Activated T-cell treated with anti-CD3 and anti-CD28 coated beads, Interleukin-2, amount 50 U/mL, for 72 hours (primary cell): ENCODE measurements at places on chromosomes 5 and 9. TPM values are rescaled to one million over a fixed set of nuclear protein-coding genes. Genes with fewer than 3 reads are reported as not detected.
A peak's percentile ranks its signal among the peaks of the same experiment; 100 is the strongest.

- H3K27me3 ChIP-seq = no peaks in the 10 kb centered on the region
- peak within 1 kb of the TSS; percentile 70 for H3K4me3 ChIP-seq
- no peaks in the 10 kb centered on the region for H3K36me3 ChIP-seq
- peak within 1 kb of the TSS; percentile 80 for H3K27ac ChIP-seq
- DNase-seq = no peak
- H3K4me1 ChIP-seq = peaks cover 28% of the 10 kb centered on the region
These were observed at the start of gene HEMGN for GRCh38 chr9:97938081-97938644. Gene HEMGN, minus strand, starts transcription at chr9:97938172. Its CDS starts 36 bp downstream, at chr9:97938136.

- peak; percentile 12 for DNase-seq
- H3K27me3 ChIP-seq = no peaks in the 10 kb centered on the region
- H3K4me3 ChIP-seq = no peak overlapping the region
- H3K4me1 ChIP-seq = peaks cover 81% of the 10 kb centered on the region
These were observed 117.4 kb downstream of the MLLT3 start for GRCh38 chr9:20504930-20505329.

DNA sequence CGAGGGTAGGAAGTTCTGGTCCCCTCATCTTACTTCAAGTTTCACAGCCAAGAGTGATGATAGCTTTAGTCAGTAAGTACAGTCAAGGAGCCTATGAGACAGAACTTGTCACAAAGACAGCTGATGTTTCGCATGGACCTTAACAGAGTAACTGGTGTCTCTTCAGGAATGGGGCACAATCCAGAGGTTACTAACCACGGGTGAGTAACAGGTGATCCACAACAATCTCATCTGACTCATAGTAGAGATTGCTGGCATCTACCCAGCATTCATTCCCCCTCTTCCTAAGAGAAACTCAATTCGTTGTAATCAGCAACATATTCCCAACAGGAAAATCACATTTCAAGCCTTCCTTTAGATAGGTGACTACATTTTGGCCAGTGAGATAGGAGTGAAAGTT, 126.7 kb downstream of the SNX18 start:
- no peaks in the 10 kb centered on the region for H3K27me3 ChIP-seq
- peaks cover 57% of the 10 kb centered on the region for H3K4me1 ChIP-seq
- DNase-seq = peak; percentile 4

GRCh38 chr9:17660158-17660557, 81.3 kb downstream of the SH3GL2 start:
- no peak overlapping the region for H3K27ac ChIP-seq
- no peaks in the 10 kb centered on the region for H3K4me1 ChIP-seq
- no peak overlapping the region for H3K4me3 ChIP-seq
- H3K36me3 ChIP-seq = no peaks in the 10 kb centered on the region
- H3K27me3 ChIP-seq = no peaks in the 10 kb centered on the region

- H3K4me3 ChIP-seq = no peak overlapping the region
- H3K27ac ChIP-seq = no peak overlapping the region
- peaks cover 24% of the 10 kb centered on the region for H3K4me1 ChIP-seq
- no peak for DNase-seq
- no peaks in the 10 kb centered on the region for H3K27me3 ChIP-seq
These were observed 14.2 kb downstream of the ANXA1 start for GRCh38 chr9:73165911-73166310.

- no peaks in the 10 kb centered on the region for H3K27me3 ChIP-seq
- peaks cover 55% of the 10 kb centered on the region for H3K4me1 ChIP-seq
- peak overlapping the region; percentile 25 for H3K27ac ChIP-seq
- H3K36me3 ChIP-seq = no peaks in the 10 kb centered on the region
- peak; percentile 27 for DNase-seq
- peak overlapping the region; percentile 22 for H3K4me3 ChIP-seq
These were observed 21.3 kb downstream of the TRMO start for GRCh38 chr9:97900738-97901565.

DNA sequence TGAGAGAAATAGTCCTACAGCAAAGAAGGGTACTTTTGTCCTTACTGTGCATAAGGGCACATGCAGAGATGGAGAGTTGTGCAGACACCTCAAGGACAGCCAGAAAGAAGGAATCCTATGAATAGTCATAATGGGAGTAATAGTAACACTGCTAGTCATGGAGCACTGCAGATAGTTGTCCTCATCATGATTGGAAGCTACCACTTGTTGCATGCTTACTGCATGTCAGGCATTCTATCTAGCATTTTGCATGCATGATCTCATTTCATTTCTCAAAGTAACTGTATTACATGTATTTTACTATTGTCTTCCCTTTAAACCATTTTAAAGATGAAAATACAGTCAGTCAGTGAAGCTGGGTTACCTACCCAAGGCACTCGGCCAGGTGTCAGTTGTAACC, 81.3 kb downstream of the PIK3R1 start:
- no peaks in the 10 kb centered on the region for H3K27me3 ChIP-seq
- H3K4me3 ChIP-seq = no peak overlapping the region
- peaks cover 53% of the 10 kb centered on the region for H3K36me3 ChIP-seq
- peaks cover 24% of the 10 kb centered on the region for H3K4me1 ChIP-seq
- peak overlapping the region; percentile 5 for H3K27ac ChIP-seq

DNA sequence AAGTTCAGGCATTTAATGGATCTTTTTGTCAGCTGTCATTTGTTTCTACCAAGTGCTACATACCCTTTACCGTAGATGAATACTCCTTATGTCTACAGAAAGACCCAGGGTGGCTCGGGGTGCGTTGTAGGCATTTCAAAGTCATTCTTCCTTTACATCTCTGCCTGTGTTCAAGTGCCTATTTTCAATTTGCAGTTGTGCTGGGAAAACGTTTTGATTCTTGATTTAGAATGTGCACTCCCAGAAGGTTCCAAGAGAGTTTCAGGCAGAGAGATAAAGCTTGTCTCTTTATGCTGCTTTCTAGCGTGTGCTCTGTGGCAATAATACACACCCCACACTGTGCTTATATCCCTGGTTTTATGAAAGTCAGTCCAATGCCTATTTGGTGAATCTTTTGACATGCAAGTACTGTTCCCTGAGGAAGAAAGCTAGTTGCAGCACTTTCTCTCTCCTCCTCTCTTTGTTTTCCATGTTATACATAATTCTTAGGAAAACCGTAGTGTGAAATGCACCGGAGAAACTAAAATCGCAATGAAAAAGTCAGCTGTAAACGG, 828.1 kb upstream of the ZNF608 start:
- no peaks in the 10 kb centered on the region for H3K36me3 ChIP-seq
- H3K27ac ChIP-seq = no peak overlapping the region
- no peaks in the 10 kb centered on the region for H3K4me1 ChIP-seq
- DNase-seq = no peak
- H3K4me3 ChIP-seq = no peak overlapping the region

DNA sequence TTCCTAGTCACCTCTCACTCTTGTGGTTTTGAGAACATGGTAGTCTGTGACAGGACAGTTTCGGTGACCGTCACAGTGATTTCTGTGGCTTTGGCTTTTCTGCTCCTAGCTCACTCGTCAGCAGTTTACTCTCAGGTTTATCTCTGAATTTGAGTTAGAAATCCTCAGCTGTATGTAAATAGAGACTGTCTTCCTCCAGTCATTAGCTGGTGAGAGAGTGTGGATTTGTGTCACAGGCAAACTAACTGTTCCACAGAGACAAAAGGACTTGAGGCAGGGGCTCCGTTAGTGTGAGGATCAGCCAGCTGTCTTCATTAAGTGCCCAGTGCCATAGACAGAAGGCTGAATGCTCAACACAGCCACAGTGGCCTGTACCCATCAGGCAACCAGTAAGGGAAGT, 131.4 kb downstream of the CD180 start:
- H3K4me3 ChIP-seq = peak overlapping the region; percentile 48
- H3K36me3 ChIP-seq = peaks cover 6% of the 10 kb centered on the region
- H3K27ac ChIP-seq = peak overlapping the region; percentile 20
- peak; percentile 60 for DNase-seq
- H3K4me1 ChIP-seq = peaks cover 27% of the 10 kb centered on the region

- H3K27ac ChIP-seq = no peak overlapping the region
- H3K4me3 ChIP-seq = peak overlapping the region; percentile 75
- H3K36me3 ChIP-seq = peaks cover 2% of the 10 kb centered on the region
- no peak for DNase-seq
- no peaks in the 10 kb centered on the region for H3K27me3 ChIP-seq
These were observed 397 bp upstream of the RECK start for GRCh38 chr9:36036253-36036779.

DNA sequence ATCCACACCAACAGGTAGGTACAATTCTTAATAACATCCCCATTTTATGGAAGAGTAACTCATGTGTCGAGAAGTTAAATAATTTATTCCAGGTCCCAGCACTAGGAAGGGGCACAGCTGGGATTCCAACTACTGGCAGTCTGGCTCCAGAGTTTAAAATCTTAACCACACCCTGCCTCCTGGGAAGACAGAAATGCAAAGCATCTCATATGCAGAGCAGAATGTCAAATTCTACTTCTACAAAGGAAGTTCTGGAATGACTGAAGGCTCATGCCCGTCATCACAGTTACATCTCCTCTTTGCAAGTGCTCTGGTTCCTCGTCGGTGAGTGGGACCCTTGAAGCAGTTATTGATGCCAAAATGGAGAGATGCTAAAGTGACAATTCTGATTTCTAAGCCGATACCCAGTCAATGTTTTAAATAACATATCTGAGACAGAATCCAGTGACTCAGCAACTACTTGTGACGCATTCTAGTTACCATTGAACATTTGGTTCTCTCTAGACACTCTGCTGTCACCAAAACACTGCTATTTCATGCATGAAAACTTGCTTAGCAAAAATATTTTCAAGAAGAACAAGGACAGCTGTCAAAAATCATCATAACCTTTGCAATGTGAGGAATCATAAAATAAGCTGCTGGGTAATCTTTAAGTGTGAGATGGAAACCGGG, 412.7 kb downstream of the CTNND2 start:
- H3K27ac ChIP-seq = no peak overlapping the region
- H3K36me3 ChIP-seq = no peaks in the 10 kb centered on the region
- H3K4me3 ChIP-seq = no peak overlapping the region
- DNase-seq = no peak
- H3K4me1 ChIP-seq = no peaks in the 10 kb centered on the region
- H3K27me3 ChIP-seq = no peaks in the 10 kb centered on the region

DNA sequence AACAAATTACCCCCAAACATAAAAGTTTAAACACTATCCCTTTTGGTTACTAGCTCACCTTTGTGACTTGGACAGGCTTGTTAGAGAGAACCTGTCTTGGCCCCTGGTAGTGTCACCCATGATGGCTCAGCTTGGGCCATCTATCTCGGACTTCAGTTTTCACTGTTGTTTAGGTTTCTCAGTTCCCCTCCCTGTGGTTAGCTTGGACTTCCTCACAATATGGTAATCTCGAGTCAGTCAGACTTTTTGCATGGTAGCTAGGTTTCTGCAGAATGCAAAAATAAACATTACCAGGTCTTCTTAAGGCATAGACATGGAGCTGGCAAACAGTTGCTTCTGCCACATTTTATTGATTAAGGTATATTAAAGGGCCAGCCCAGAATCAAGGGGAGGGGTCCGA, 324.3 kb upstream of the RORB start:
- no peaks in the 10 kb centered on the region for H3K27me3 ChIP-seq
- H3K4me3 ChIP-seq = no peak overlapping the region
- DNase-seq = no peak
- no peaks in the 10 kb centered on the region for H3K36me3 ChIP-seq
- no peaks in the 10 kb centered on the region for H3K4me1 ChIP-seq
- H3K27ac ChIP-seq = no peak overlapping the region

DNA sequence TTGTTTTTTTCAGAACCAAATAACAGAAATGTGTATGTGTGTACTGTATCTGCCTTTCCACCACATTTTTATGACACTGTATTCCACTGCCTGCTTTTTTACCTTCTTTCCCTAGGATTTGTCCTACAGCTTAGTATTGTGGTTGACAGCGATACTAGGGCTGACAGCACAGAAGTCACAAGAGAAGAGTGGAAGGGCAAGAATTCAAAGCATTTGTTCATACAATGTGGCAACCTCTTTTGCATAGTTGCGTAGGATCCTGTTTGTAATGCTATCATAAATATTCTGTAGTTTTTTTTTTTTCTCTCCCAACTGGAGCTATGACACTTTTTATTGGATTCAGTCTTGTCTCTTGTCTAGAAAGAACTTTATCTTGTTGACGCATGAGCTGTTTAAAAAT, 5.6 kb upstream of the BNIP1 start:
- H3K4me1 ChIP-seq = no peaks in the 10 kb centered on the region
- H3K4me3 ChIP-seq = no peak overlapping the region
- no peak overlapping the region for H3K27ac ChIP-seq
- no peaks in the 10 kb centered on the region for H3K27me3 ChIP-seq
- no peaks in the 10 kb centered on the region for H3K36me3 ChIP-seq
- DNase-seq = no peak

GRCh38 chr5:89844548-89844947, 565.0 kb downstream of the CETN3 start:
- H3K36me3 ChIP-seq = no peaks in the 10 kb centered on the region
- H3K27me3 ChIP-seq = no peaks in the 10 kb centered on the region
- DNase-seq = no peak
- H3K27ac ChIP-seq = no peak overlapping the region
- H3K4me3 ChIP-seq = no peak overlapping the region
- no peaks in the 10 kb centered on the region for H3K4me1 ChIP-seq

GRCh38 chr5:158063052-158063451, 204.1 kb upstream of the CLINT1 start:
- DNase-seq = no peak
- no peaks in the 10 kb centered on the region for H3K27me3 ChIP-seq
- H3K4me1 ChIP-seq = no peaks in the 10 kb centered on the region
- no peak overlapping the region for H3K4me3 ChIP-seq

GRCh38 chr5:173642895-173643481, 26.5 kb upstream of the BOD1 start:
- H3K36me3 ChIP-seq = no peaks in the 10 kb centered on the region
- DNase-seq = no peak
- peaks cover 6% of the 10 kb centered on the region for H3K27me3 ChIP-seq
- H3K27ac ChIP-seq = no peak overlapping the region
- no peak overlapping the region for H3K4me3 ChIP-seq

- no peak overlapping the region for H3K4me3 ChIP-seq
- no peak for DNase-seq
- no peak overlapping the region for H3K27ac ChIP-seq
- no peaks in the 10 kb centered on the region for H3K4me1 ChIP-seq
These were observed 100.1 kb downstream of the GIN1 start for GRCh38 chr5:103019804-103020203.

GRCh38 chr9:19473605-19474004, 64.8 kb downstream of the ACER2 start:
- H3K27ac ChIP-seq = no peak overlapping the region
- peaks cover 12% of the 10 kb centered on the region for H3K4me1 ChIP-seq
- peaks cover 11% of the 10 kb centered on the region for H3K27me3 ChIP-seq
- H3K36me3 ChIP-seq = no peaks in the 10 kb centered on the region

DNA sequence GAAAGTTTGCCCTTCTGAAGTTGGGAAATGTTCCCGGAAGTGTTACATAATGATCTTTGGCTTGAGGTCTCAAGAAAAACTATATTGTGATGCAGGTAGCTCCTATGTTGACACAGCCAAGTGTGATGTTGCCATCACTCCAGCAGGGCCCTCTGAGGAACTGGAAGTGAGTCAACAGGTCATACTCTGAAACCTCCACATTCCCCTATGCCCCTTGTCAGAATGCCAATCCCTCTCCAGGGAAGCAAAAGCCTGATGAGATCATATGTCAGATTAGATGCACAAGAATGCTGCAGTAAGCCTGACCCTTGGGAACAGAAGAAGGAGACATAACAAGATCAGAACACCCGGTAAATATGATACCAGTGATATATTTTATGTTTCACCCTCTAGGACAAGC, 66.8 kb upstream of the ITGA2 start:
- peaks cover 14% of the 10 kb centered on the region for H3K27me3 ChIP-seq
- no peak overlapping the region for H3K4me3 ChIP-seq
- H3K27ac ChIP-seq = no peak overlapping the region
- no peaks in the 10 kb centered on the region for H3K36me3 ChIP-seq
- H3K4me1 ChIP-seq = peaks cover 8% of the 10 kb centered on the region

The LRRC19 gene
- not detected for total RNA-seq

The SLC34A1 gene
- 0.19 TPM for total RNA-seq

The HSPB3 gene
- total RNA-seq = not detected

The SPRY4 gene
- 1.4 TPM for total RNA-seq

The ATP10B gene
- total RNA-seq = not detected

The CDC20B gene
- 0.10 TPM for total RNA-seq

The GAS1 gene
- 0.12 TPM for total RNA-seq
